ENCODE measurements at places on chromosomes 11 and 22.

DNA sequence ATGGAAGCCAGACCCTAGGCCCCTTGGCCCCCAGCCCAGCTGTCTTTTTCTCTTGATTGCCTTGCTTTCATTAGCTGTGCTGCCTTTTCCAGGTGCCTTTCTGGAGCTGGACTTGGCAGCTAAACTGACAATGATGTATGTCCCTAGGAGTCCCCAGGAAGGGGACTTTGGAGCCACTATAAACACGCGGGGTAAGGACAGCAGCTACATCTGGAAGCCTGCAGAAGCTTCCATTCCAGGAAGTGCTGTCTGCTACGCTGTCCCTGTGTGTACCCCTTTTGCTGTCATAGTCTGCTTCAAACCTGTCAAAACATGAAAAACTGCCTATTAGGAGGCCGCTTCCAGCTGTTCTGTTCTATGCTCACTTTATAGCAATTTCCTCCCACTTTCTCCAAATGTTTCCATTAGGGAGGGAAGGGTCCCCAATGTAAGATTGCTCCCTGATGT, 153.3 kb upstream of the RAG2 start:
- no peak for DNase-seq

GRCh38 chr11:114195981-114196731, 100.0 kb upstream of the NNMT start:
- DNase-seq = peak; percentile 18

DNA sequence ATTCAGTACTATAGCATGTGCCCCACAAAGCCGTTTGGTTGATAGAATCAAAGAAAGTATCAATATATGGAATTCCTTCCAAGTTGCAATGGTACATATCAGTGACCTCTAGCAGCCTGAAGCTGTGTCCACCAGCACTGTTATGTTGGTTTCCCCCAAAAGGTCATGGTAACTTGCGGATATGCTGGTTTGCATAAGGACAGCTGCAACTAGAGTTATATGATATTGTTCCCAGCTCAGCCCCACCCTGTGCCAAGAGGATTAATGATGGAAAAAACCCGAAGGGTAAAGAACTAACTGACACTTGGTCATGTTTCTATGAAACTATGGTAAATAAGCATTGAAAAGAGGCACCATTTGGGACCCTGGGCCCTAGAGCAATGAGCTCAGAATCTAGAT, 93.5 kb downstream of the PDHX start:
- DNase-seq = no peak

DNA sequence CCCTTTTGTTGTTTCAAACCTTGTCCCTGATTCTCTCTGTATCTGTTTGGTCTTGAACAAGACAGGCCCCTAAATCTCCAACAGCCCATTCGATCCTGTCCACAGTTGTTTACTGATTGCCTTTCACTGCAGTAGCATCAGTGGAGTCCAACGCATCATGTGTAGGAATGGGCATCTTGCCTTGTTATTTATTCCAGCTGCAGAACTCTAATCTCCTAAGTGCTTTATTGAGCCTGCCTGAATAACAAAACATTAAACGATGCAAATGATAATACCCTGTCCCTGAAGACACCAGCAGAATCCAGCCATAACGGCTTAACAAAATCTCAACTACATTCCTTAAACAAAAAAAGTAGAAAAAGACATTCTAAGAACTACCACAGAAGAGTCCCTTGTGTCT, 50.1 kb downstream of the SLC35F2 start:
- no peak for DNase-seq

GRCh38 chr22:22909605-22910271, 22.1 kb downstream of the IGLL5 start:
- DNase-seq = no peak

GRCh38 chr11:9895006-9895405, 231.1 kb downstream of the SWAP70 start:
- DNase-seq = no peak

- no peak for DNase-seq
These were observed 96.7 kb downstream of the SNX19 start for GRCh38 chr11:130819625-130820024.

GRCh38 chr22:29225422-29226090, 19.9 kb downstream of the EMID1 start:
- DNase-seq = no peak

- DNase-seq = peak; percentile 41
These were observed 1.2 kb upstream of the MICALL1 start for GRCh38 chr22:37904572-37905533.

DNA sequence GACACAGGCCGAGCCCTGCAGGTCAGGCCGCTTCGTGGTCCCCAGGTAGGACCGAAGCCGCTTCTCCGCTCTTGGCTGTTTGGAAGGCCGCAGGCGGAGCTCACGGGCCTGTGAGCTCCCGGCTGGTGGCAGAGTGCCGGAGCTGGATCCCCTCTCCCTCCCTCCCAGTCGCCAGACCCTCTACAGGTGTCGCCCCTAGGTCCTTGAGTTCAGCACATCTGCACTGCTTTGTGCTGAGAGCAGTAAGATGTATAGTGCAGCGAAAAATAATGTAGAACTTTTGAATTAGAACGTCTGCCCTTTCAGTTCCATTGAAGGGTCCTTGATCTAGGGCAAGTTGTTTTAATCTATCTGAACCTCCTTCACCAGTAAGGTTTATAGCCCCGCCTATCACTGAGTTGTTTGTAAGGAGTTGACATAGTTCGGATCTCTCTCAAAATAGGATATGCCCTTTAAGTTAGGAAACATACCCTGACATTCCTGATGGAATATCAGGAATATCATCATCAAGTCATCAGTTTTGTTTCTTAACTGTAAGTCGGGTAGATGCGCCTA, 419 bp downstream of the ANKRD49 start:
- no peak for DNase-seq

DNA sequence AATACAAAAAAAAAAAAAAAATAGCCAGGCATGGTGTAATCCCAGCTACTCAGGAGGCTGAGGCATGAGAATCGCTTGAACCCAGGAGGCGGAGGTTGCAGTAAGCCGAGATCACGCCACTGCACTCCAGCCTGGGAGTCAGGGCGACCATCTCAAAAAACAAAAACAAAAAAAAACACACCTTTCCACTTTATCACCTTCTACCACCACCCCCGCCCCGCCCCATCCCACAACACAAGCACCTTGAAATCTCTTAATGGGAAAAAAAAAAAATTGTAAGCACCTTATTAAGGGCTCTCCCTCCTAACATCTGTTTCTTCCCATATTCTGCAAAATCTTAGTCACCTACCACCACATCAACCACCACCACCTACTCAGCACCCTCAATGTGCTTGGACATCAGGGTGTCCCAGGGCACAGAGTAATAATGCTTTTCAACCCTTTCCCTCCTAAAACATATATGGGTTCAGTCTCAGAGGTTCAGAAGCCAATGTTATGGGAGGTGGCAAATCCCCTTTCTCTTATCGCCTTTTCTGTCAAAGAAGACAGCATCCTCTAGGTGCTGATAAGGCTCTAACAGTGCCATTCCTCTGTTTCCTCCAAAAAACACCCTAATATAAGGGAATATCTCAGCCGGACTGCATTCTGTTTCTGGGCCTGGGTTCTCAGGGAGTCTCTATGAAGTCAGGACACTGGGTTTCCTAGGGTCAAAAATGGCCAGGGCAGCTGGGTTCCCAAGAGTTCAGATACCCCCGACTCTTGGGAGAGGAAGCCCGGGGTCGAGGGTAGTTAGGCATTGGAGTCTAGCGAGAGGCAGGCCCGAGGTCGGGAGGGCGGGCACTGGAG, 718 bp downstream of the INTS5 start:
- peak; percentile 59 for DNase-seq

- DNase-seq = no peak
These were observed 23.1 kb downstream of the RGL4 start for GRCh38 chr22:23713696-23714595.

- no peak for DNase-seq
These were observed 27.5 kb upstream of the FBXO3 start for GRCh38 chr11:33801821-33802193.

DNA sequence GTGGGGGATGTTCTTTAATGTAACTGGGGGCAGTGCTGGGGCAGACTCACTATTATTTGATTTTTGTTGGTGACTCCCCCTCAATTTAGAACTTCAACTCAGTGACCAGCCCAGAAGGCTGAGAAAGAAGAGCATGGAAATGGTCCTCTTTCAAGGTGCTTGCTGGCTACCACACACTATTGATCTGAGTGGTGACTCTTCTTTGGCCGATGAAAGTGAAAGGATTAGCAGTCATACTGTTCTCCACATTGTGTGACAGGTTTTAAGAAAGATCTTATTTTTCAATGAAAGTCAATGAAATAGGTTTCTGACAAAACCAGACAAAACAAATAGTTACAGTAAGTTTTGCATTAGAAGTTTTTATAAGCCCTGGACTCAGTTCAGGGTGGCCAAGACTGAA, 29.9 kb downstream of the NLRP14 start:
- DNase-seq = no peak
